K562 (cell line): ENCODE measurements at places on chromosomes 7 and 10. TPM values are rescaled to one million over a fixed set of nuclear protein-coding genes. Genes with fewer than 3 reads are reported as not detected.

Gene IL6
- 0.94 and 1.5 TPM in 2 replicates for total RNA-seq

- no peaks in the 10 kb centered on the region for H3K36me3 ChIP-seq
- H3K4me1 ChIP-seq, result peaks cover 19% of the 10 kb centered on the region
- H3K4me3 ChIP-seq, result no peak overlapping the region
- DNase-seq, result no peak
- H3K27me3 ChIP-seq, result no peaks in the 10 kb centered on the region
- H3K27ac ChIP-seq, result no peak overlapping the region
Observed at GRCh38 chr10:5492929-5493576, 6.3 kb downstream of the CALML5 start.

Gene LIPJ
- total RNA-seq, result not detected in 2 replicates

- no peak overlapping the region for H3K27ac ChIP-seq
- no peaks in the 10 kb centered on the region for H3K36me3 ChIP-seq
- H3K27me3 ChIP-seq, result no peaks in the 10 kb centered on the region
- DNase-seq, result no peak
- no peaks in the 10 kb centered on the region for H3K4me1 ChIP-seq
Observed at GRCh38 chr10:129101232-129101980, 365.6 kb upstream of the MGMT start.

Gene MYO3A
- not detected in 2 replicates for total RNA-seq

DNA sequence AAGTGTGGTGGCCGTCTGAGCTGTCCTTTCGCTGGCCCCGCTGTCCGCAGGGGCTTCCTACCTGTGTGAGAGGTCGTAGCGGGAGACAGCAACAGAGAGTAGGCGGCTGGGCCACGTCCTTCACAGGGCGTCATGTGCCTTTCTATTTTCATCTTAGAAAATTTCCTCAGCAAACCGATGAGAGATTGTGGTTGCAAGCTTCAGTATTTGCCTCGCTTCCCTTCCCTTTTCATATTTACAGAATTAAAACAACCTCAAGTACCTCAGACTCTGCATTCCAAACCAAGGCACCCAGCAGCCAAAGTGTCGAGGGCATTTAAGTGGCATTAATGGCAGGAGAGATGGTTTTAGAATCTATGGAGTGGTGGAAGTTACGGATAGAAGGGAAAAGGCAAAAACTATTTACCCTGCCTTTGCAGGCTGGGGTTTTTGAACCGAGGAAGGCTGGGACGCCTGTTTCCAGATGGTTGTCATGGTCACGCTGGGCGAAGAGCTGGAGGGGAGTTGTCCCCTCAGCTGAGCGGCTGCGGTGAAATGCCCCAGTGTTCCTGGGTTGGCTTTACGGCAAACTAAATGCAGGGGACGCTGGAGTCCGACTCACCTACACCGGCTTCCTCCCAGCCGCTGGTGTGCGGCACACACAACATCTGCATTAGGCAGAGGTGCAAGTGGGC lies 41.9 kb downstream of the WIPI2 start:
- no peaks in the 10 kb centered on the region; the same call in none of the 2 replicates for H3K4me1 ChIP-seq
- no peak for DNase-seq
- H3K27ac ChIP-seq, result no peak overlapping the region
- H3K4me3 ChIP-seq, result no peak overlapping the region

DNA sequence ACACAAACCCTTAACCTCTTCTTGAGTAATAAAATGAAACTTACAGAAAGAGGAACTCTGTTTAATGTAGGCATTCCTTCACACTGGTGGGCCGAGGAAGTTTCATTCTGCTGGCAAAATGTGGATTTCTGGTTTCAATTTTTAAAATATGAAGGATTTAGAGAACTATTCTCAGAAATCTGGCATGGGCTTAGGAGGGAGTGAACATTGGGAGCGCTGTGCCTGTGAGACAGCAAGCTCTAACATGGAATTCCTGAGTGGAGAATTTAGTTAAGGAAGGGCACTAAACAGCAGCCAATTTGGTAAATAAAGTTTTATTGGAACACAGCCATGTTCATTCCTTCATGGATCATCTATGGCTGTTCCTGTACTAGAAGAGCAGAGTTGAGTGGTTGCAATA lies 751.8 kb upstream of the IGFBP3 start:
- no peaks in the 10 kb centered on the region for H3K27me3 ChIP-seq
- H3K4me3 ChIP-seq, result no peak overlapping the region
- H3K36me3 ChIP-seq, result no peaks in the 10 kb centered on the region
- H3K27ac ChIP-seq, result no peak overlapping the region
- no peak for DNase-seq

- H3K36me3 ChIP-seq, result no peaks in the 10 kb centered on the region
- no peak overlapping the region for H3K4me3 ChIP-seq
- H3K27me3 ChIP-seq, result peaks cover 36% of the 10 kb centered on the region
- H3K27ac ChIP-seq, result no peak overlapping the region
Observed at GRCh38 chr7:135704074-135704473, 23.9 kb downstream of the SLC13A4 start.

Gene FAM13C
- total RNA-seq, result not detected in 2 replicates

GRCh38 chr7:42161719-42162118 lies 75.3 kb downstream of the GLI3 start:
- H3K4me1 ChIP-seq, result no peaks in the 10 kb centered on the region
- H3K4me3 ChIP-seq, result no peak overlapping the region
- H3K27ac ChIP-seq, result no peak overlapping the region

DNA sequence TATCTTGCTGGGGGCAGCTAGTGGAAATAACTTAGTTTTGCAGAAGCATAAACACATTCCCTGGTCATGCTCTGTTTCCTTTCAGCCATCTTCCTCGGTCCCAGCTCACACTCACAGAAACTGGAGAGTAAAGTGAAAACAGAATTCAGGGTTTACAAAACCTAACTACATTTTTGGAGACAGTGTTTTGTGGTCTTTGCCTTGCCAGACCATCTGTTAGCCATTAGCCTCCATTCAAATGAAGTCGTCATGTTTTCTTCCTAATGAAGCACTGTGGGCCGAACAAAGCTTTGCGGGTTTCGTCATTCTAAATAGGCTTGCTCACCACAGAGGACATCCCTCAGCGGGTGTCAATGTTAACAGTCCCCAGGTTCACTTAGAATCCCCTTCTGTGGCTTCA lies 214.6 kb upstream of the TMEM72 start:
- H3K4me3 ChIP-seq, result no peak overlapping the region
- H3K36me3 ChIP-seq, result no peaks in the 10 kb centered on the region
- H3K27me3 ChIP-seq, result no peaks in the 10 kb centered on the region
- DNase-seq, result no peak
- no peak overlapping the region for H3K27ac ChIP-seq

DNA sequence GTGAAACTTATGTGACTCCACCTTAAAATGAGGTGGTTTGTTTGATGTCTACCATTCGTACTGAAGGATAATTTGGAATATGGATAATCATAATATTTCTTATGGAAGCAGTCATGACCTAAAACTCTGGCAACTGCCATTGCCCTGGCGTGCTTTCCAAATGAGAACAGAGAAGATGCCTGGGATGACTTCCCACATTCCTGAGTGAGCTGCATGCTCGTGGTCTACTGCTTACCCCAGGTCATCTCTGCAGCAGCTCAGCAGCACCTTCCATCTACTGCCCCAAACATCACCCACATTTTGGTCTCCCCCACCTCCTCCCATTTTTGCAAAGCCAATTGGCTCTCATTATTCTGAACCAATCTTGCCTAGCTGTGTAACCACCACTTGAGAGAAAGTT lies 40.1 kb downstream of the LYZL1 start:
- H3K27ac ChIP-seq, result no peak overlapping the region
- peaks cover 7% of the 10 kb centered on the region; the same call in 2 of the 3 replicates for H3K27me3 ChIP-seq
- no peak for DNase-seq
- no peak overlapping the region for H3K4me3 ChIP-seq
- no peaks in the 10 kb centered on the region for H3K4me1 ChIP-seq
- H3K36me3 ChIP-seq, result no peaks in the 10 kb centered on the region

- no peaks in the 10 kb centered on the region for H3K27me3 ChIP-seq
- DNase-seq, result no peak
Observed at GRCh38 chr7:12738665-12739064, 51.2 kb downstream of the ARL4A start.

Gene PIP
- total RNA-seq, result not detected in 2 replicates

DNA sequence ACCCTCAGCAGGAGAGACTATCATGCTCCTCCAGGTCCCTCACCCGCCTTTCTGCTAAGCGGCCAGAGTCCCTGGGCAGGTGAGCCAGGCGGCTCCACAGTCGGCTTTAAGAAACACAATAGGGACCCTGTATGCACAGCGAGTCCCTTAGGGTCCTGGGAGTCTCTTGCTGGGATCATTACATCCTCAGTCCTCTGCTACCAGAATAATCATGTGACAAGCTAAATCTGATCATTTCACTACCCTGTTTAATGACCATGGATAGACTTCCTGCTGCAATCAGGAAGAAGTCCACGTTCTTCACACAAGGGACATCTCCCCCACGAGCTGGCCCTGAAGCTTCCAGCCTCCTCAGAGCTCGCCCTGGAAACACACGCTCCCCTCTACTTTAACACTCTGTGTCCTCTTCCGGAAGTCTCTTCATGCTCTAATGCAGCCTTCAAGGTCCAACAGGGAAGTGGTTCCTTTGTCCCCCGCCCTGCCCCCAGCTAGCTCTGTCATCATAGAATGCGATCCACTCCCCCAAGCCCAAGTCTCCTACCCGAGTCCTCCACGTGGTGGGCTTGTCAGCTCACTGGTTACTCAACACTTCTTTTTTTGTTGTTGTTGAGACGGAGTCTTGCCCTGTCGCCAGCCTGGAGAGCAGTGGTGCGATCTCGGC lies 101.5 kb downstream of the RNF216 start:
- no peaks in the 10 kb centered on the region; the same call in 2 of the 3 replicates for H3K4me1 ChIP-seq
- peaks cover 37% of the 10 kb centered on the region; the same call in 2 of the 3 replicates for H3K36me3 ChIP-seq
- no peaks in the 10 kb centered on the region for H3K27me3 ChIP-seq
- DNase-seq, result no peak
- no peak overlapping the region for H3K27ac ChIP-seq

GRCh38 chr7:55339033-55340000 lies 25.8 kb upstream of the LANCL2 start:
- H3K27ac ChIP-seq, result no peak overlapping the region
- H3K4me3 ChIP-seq, result no peak overlapping the region
- no peaks in the 10 kb centered on the region for H3K4me1 ChIP-seq
- no peaks in the 10 kb centered on the region for H3K36me3 ChIP-seq

- H3K27me3 ChIP-seq, result 0 out of 2 replicates have a peak, but pooled peaks cover 6% of the 10 kb centered on the region
- no peak for DNase-seq
- H3K4me1 ChIP-seq, result no peaks in the 10 kb centered on the region
- no peak overlapping the region for H3K27ac ChIP-seq
- no peak overlapping the region for H3K4me3 ChIP-seq
Observed at GRCh38 chr7:18019555-18019954, 8.1 kb downstream of the PRPS1L1 start.

Gene CALCR
- 0.09 and 0.16 TPM in 2 replicates for total RNA-seq

DNA sequence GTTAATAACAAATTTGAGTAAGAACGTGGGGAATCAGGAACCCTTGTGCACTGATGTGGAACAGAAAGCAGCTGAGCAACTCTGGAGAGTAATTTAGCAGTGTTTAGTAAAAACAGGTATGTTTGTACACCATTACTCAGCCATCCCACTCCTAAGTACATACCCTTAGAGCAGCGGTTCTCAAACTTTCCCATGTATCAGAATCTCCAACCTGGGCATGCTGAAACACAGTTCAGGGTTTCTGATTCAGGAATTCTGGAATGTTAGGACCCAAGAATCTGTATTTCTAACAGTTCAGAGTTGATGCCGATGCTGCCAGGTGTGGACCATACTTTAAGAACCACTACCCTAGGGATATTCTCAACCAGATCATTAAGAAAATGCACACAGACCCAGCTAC lies 5.1 kb downstream of the SGMS1 start:
- H3K27ac ChIP-seq, result no peak overlapping the region
- no peak overlapping the region for H3K4me3 ChIP-seq
- H3K27me3 ChIP-seq, result no peaks in the 10 kb centered on the region
- peaks cover 17% of the 10 kb centered on the region for H3K36me3 ChIP-seq
- no peak for DNase-seq
- H3K4me1 ChIP-seq, result peaks cover 22% of the 10 kb centered on the region

GRCh38 chr10:71338728-71339495 lies 19.9 kb downstream of the SLC29A3 start:
- H3K4me1 ChIP-seq, result peaks cover 35% of the 10 kb centered on the region
- DNase-seq, result peak; percentile 60
- H3K27me3 ChIP-seq, result no peaks in the 10 kb centered on the region
- H3K27ac ChIP-seq, result no peak overlapping the region

Gene LRRC4
- 0.07 TPM in 1 of 2 replicates, not detected in the other for total RNA-seq

GRCh38 chr7:116588225-116588624 lies 63.4 kb downstream of the CAV1 start:
- no peak overlapping the region for H3K4me3 ChIP-seq
- no peaks in the 10 kb centered on the region for H3K36me3 ChIP-seq
- H3K27me3 ChIP-seq, result peaks cover 7% of the 10 kb centered on the region; the same call in 1 of the 3 replicates
- DNase-seq, result no peak
- H3K27ac ChIP-seq, result no peak overlapping the region
